ENCODE measurements at places on chromosomes 11 and 22. TPM values are rescaled to one million over a fixed set of nuclear protein-coding genes. Genes with fewer than 3 reads are reported as not detected.

The TMEM132A gene
- 16.9 TPM for total RNA-seq

The OR52N4 gene
- total RNA-seq = not detected

The CABP4 gene
- not detected for total RNA-seq

The OR5F1 gene
- total RNA-seq = not detected

The TNNT3 gene
- total RNA-seq = 2.9 TPM

The CALCB gene
- not detected for total RNA-seq

The LARGE2 gene
- total RNA-seq = not detected

The SPDYC gene
- total RNA-seq = not detected

The VWA5A gene
- 15.9 TPM for total RNA-seq

The APOA5 gene
- total RNA-seq = not detected

The OR2D2 gene
- not detected for total RNA-seq

The ROBO4 gene
- 3.9 TPM for total RNA-seq

The OR5D13 gene
- total RNA-seq = not detected

The ROBO3 gene
- 5.5 TPM for total RNA-seq

The FAM83F gene
- not detected for total RNA-seq

The ELP4 gene
- total RNA-seq = 12.3 TPM

The HORMAD2 gene
- total RNA-seq = not detected

The PRR33 gene
- not detected for total RNA-seq

The PLAAT4 gene
- total RNA-seq = 68.1 TPM

The TRIM29 gene
- total RNA-seq = not detected

The OR52H1 gene
- total RNA-seq = not detected

The ARVCF gene
- total RNA-seq = 3.9 TPM

The JRKL gene
- total RNA-seq = 7.9 TPM

The KCNJ11 gene
- total RNA-seq = not detected

The MPPED2 gene
- total RNA-seq = not detected

The KCNJ5 gene
- total RNA-seq = not detected

The TIGD3 gene
- not detected for total RNA-seq

The OR51F1 gene
- total RNA-seq = not detected

The C1QTNF5 gene
- total RNA-seq = 28.5 TPM

The CASP5 gene
- total RNA-seq = not detected

The HOATZ gene
- not detected for total RNA-seq

The CRYBA4 gene
- not detected for total RNA-seq

The KCNE3 gene
- 3.4 TPM for total RNA-seq

The HTR3B gene
- total RNA-seq = not detected

The NCR3LG1 gene
- 3.5 TPM for total RNA-seq

The CARD18 gene
- total RNA-seq = not detected

The OR51I1 gene
- not detected for total RNA-seq

The KLHDC7B gene
- total RNA-seq = not detected

The RNF169 gene
- total RNA-seq = 8.9 TPM

The CPSF7 gene
- 21.5 TPM for total RNA-seq

The TTC36 gene
- total RNA-seq = not detected

The GPHA2 gene
- not detected for total RNA-seq

The PLEKHB1 gene
- 5.6 TPM for total RNA-seq
